NCI-H1436 treated with DMSO at 0.1 percent for 48 hours (cell line): ENCODE measurements at places on chromosomes 6 and 20.

GRCh38 chr6:169936355-169936975, 185.0 kb downstream of the ERMARD start:
- no peak for DNase-seq

DNA sequence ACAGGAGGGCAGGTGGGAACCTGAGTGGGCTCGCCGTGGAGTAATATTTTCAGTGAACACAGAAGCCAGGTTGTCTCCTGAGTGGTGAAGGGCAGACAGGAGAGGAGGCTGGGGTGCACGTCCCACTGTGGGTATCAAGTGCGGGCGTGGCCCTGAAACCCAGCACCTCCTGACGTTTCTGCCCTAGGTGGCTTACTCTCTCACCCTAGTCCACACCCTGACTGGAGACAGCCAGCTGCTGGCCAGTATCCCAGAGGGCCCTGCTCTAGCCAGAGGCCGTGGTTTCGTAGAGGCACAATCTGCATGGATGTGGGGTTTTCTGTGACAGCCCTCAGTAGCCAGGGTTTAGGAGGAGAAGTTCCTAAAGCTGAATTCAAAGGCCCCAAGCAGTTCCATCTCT, 86.7 kb downstream of the TRERF1 start:
- DNase-seq = no peak

DNA sequence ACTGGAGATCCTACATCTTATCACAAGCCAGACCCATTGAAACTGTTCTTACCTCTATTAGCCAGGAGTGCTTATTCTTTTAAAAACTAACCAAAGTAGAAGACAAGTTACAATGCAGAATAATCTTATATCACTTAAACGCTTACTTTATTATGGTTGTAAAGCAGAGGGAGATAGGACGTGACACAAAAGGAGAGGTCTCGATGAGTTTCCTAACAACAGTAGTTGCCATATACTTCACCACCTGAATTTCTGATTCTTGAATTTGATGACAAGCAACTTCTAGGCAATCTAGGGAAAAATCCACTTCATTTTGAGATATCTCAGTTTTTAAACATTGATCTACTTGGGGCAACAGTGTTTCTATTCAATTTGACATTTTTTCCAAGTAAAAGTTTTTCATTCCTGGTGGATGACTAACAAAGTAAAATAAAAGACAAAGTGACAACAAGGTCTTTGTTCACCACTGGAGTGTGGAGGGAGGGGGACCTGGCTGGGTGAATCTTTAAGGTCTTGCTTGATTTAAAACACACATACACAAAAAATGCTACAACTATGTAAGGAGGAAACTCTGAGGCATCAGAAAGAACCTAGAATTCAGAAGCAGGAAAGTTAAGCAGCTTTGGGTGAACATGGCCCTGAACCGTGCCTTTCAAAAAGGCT, 110.9 kb downstream of the SMLR1 start:
- no peak for DNase-seq

DNA sequence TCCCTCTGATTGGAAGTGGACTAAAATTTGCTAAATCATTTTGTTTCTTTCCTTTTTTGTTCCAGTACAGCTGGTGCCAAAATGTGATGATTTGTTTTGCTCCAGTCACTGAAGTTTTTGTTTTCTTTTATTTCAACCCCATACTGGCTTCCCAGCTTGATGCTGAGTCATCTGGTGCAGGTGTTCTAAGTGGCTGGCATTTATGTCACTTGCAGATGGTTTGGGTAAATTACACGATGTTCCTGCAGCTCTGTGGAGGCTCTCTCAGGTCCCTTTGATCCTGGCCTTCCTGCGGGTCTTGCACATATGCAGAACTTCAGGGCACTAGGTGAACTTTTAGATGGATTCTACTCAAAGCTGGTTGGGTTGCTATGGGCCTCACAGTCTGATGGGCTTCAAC, 577.7 kb downstream of the HAO1 start:
- DNase-seq = no peak

DNA sequence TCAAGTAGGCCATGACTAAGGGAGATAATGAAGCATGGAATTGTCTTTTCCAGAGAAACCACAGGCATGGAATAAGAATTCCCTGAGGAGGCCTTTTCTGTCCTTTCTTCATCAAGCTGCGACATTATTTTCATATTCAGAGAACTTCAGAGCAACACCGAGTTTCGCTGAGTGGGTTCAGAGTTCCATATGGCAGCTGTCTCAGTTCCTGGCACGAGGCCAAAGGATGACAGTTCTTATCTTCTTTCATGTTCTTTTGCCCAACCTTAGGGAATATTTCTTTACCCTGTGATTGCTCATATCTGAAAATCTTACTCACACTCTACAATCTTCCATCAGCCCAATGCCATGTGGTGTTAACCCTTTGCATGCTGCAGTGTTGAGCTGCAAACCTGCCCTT, 135.3 kb upstream of the BMP2 start:
- DNase-seq = no peak

DNA sequence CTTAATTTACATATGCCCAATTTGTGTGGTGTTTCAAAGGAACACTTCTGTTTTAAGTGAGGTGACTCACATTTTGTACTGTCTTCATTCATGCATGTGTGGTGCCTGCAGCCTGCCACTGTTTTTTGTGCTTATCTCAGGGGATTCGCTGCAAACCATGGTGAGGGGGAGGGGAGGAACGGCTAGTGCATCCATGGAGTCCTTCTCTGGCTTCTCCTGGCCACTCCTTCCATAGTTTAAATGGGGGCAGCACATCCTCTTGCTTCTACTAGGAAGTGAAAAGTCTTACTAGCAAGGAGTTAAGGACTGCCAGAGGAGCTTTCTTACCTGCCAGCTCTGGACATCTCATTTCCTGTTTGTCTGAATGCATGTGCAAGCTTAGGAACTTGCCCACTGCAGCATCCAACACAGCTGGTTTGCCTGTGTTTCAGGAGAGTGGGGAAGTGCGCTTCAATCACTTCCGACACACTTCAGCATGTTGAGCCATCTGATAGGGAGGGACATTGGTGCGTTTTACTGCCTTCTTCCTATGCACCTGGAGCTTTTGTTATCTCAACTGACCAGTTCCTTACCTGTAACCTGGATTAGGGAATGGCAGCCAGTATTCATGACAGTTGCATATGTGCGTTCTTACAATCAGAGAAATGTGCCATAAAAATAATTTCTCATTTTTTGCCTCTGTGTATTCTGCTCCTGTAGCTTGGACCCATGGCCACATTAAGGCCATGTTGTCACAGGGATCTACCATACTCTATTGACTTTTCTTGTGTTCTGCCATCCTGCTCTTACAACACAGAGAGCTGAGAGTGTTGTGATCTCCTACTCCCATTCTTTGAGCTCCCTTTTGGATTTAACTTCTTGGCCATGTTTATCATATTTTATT, 211.3 kb downstream of the ARID1B start:
- DNase-seq = no peak

- no peak for DNase-seq
Observed at GRCh38 chr20:20273286-20273685, 94.6 kb upstream of the INSM1 start.
